ENCODE measurements at places on chromosomes 7 and 10. TPM values are rescaled to one million over a fixed set of nuclear protein-coding genes. Genes with fewer than 3 reads are reported as not detected.

- no peak for DNase-seq
Measured at GRCh38 chr7:134422008-134422407, 36.9 kb downstream of the AKR1B1 start.

DNA sequence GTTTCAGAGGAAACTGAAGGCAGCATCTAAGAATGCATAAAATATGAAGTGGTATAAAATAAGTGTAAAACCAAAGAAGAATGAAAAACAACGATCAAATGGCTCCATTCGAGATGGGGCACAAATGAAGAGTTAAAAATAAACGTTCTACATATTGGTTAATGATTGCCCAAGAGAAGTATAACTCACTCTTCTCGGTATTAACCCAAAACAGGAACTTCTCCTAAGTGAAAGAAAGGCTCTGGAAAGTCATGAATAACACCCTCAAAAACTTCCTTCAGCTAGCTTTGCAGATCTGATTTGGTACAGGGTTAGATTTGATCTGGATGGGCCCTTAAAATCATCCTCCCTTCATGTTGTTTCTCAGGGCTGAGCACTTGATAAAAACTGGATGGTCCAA, 94.3 kb upstream of the ADO start:
- DNase-seq = no peak

DNA sequence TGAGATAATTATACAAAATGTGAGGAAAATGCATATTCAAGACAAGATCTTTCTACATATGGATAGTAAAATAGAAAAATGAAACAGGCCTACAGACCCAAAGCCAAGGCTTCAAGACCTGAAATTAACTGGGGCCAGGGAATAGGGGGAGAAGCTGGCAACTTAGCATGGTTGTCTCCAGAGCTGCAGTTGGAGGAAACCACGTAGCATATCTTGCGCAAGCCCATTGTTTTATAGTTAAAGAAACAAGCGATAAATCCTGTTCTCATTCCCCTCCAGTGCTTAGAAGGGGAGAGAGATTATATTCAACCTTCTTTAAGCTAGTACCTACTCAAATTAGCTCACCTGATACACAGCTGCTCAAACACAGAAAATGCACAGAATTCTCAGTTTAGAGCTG, 197.1 kb downstream of the SORCS1 start:
- no peak for DNase-seq

DNA sequence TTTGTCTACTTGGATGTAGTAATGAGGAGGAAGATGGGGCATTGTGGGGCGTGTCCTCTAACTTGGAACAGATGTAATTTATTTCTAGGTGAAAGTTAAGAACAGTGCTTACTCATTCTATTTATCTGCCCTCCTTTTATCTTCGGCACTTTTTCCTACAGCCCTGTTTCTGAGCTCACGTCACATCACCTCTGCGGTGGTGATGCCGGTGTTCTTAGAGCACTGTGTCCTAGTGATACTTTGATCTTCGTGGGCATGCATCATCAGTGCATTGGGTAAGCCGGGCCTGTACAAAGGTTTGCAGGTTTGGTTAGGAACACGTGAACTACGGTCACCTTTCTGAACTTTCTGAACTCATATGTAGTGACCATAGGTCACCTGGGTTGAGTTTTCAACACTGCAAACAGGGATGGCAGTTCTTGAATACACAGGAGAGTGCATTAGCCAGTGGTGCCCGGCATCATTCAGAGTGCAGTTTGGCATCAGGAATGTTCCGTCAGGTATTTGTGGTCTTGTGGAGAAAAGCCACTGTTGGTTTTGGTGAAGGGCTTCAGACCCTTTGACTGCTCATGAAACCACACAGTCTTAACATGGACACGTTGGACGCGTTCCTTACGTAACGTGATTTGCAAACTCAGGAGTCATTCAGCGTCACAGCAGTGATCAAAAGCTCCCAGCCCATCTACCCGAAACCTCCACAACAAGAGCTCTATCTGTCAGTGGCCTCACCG, 5.6 kb downstream of the POR start:
- DNase-seq = no peak

GRCh38 chr10:89255793-89256192, 4.2 kb upstream of the LIPA start:
- DNase-seq = no peak

GRCh38 chr7:131506597-131506996, 49.8 kb downstream of the PODXL start:
- no peak for DNase-seq

DNA sequence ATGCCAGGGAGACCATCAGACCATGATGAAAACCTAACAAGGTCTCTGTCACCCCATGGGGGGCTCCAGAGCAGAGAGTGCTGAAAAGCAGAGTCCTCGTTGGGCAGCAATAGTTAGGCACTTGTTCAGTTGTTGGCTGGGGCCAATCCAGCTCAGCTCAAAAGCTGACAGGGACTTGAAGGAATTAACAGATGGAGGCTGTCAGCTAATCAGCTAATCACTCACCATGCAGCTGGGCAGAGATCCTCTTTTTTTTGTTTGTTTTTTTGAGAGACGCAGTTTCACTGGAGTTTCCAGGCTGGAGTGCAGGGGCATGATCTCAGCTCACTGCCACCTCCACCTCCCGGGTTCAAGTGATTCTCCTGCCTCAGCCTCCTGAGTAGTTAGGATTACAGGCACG, 18.1 kb downstream of the CEP55 start:
- DNase-seq = no peak

DNA sequence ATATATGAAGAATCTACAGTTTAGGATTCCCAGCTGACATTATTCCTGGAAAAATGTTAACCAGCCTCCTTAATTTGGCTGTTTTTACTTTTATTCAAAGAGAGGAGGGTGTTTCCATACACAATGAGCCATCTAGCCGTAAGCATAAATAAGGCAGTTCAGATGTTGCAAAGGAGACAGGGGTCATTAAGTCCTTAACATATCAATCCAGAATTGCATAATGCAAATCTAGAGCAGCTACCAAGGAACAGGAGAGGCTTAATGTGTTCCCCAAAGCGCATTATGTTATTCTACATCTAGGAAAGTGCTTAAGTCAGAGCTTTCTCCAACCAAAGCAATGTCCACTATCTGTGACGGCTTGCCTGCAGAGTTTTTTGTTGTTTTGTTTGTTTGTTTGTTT, 32.4 kb upstream of the TCF7L2 start:
- no peak for DNase-seq

DNA sequence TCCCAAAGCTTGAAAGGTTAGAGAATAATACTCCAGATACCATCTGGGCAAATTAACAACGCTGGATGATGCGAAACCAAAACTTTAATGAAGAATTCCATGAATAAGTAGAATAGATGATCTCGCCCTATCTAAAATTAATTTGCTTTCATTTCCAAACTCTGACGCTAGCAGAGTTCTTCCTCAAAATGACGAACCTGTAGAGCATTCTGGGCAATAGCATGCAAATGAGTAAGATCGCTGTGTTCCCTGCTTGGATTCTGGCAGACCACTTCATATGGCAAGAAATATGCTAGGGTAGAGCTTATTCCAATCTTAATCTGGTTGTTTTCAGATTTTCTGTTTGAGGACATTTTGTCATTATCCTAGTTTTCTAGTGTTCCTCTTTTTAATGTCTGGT, 36.1 kb upstream of the SMNDC1 start:
- no peak for DNase-seq

GRCh38 chr10:61628151-61628874, 34.4 kb upstream of the CABCOCO1 start:
- DNase-seq = no peak

GRCh38 chr10:88115968-88116367, 252.5 kb downstream of the PTEN start:
- DNase-seq = no peak

- no peak for DNase-seq
Measured at GRCh38 chr10:59892697-59893096, 13.7 kb downstream of the CCDC6 start.

- no peak for DNase-seq
Measured at GRCh38 chr10:69813632-69814031, 11.9 kb downstream of the COL13A1 start.

GRCh38 chr10:34530778-34531177, 284.3 kb downstream of the PARD3 start:
- DNase-seq = no peak

DNA sequence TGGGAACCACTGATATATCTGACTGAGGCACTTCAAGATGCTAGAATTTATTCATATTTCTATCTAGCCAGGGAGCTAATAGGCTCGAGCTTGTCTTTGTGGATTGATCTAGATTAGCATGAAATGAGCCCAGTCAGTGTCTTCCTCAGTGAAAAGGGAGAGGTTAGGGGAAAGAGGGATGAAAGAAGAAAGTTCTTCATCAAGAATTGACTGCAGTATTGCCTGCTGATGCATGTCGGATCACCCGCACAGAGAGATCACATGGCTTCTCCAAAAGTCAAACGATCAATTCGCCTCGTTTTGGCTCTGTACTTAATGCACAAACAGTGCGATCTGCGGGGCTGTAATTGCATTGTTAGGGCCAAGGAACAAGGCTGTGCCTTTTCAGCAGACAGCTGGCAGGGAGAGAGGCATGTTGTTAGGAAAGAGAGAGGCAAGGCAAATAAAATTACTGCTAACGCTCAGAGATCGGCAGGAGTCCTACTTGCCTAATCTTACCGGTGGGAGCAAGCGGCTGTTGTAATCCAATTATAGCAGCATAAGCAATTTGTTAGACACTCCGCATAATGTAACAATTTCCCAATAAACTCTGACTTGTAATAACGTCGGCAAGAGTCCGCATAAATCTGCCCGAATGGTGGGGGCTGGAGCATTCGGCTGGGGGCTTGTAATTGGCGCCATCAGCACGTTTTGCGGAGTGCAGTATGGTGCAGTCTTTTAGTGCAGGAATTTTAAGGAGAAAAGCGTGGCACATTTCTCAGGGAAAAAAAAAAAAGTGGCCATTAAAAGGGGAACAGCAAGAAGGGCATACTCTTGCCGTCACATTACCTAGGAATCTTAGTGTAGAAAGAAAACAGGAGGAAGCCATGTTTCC, 102.1 kb downstream of the POLL start:
- no peak for DNase-seq

GRCh38 chr7:129146237-129146979, 1.9 kb downstream of the TSPAN33 start:
- no peak for DNase-seq

- DNase-seq = no peak
Measured at GRCh38 chr10:102407425-102408130, 11.0 kb downstream of the PSD start.

DNA sequence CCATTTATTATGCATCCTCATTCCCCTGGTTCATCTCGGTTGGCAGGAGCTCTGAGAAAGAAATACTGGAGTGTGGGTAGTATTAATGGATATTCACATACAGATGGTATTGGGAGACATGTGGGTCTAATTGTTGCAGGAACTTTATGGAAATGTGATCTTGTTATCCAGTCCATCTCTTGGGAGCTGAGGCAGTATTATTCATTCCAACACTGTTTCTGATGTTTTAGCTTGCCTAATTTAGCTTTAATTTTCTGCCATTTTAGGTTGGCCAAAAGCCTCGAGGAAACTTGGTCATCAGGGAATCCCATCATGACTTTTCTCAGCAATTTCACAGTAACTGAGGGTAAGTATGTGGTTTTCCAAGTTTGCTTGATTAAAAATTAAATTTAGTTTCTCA, 125.7 kb downstream of the ABCA13 start:
- no peak for DNase-seq

DNA sequence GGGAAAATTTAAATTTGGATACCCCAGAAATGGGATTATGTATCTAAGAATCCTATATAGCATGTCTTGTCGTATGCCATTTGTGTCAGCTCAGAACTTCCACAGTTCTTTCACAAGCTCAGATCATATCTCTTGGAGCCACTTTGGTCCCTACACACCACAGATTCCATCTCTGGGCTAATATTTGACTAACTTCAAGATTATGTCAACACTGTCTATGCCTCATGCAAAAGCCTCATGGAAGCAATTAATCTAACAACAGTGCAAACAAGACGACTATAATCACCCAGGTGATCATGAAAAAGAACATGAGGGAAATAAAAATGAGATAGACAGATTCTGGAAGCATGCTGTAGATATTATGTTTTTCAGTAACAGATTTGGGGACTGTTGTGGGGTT, 189.1 kb downstream of the LRRTM3 start:
- no peak for DNase-seq

GRCh38 chr10:70192326-70192968, 22.1 kb upstream of the SAR1A start:
- no peak for DNase-seq

- peak; percentile 5 for DNase-seq
Measured at GRCh38 chr7:87960239-87960638, 26.2 kb downstream of the ADAM22 start.

- no peak for DNase-seq
Measured at GRCh38 chr7:32532086-32532485, 36.8 kb downstream of the AVL9 start.

- DNase-seq = no peak
Measured at GRCh38 chr10:92530891-92531535, 42.9 kb downstream of the IDE start.

NEUROD6 gene
- 0.06 TPM for polyA plus RNA-seq

PRTFDC1 gene
- polyA plus RNA-seq = 48.3 TPM

DIP2C gene
- polyA plus RNA-seq = 21.0 TPM

SORCS1 gene
- 17.3 TPM for polyA plus RNA-seq

CTTNBP2 gene
- 28.7 TPM for polyA plus RNA-seq

Measured in right renal cortex interstitium (tissue), 3 donors.